ENCODE measurements at places on chromosomes 11 and 22.

DNA sequence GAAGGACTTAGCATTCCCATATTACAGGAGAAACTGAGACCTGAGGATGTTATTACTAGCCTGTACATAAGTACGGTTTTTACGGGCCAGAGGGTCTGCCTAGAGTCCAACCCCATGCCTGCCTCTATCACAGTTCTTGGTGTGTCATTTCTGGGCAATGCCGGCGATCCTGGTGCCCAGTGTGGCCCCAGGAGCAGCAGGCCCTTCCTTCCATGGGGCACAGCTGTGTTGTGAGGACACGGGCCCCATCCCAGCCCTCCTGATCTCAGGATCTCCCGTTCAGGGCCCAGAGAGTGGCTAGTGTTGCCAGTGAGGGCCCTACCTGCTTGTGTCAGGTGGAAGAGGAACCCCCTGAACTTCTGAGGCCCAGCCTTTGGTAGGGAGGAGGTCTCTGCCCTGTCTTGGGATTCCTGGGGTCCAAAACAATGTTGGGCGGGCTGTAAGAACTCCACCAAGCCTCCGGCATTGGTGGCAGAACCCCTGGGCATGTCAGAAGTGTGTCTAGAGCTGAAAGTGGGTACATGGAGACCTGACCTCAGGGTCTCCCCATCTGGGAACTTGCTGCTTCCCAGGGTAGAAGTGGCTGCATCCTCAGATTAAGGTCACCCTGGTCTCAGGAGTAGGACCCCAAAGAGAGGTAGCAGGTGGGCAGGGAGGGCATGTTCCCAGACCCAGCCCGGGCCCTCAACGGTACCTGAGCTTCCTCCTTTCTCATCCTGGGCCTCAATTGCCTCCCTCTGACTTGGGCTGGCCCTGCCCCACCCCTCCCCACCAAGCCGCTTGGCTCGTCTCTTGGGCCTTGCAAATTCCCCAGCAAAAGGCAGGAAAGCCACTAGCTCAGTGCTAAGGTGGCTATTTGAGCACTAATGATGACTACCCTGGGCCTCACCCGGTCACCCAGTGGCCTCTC, 74.6 kb upstream of the KCNQ1OT1 start:
- DNase-seq = peak; percentile 8

DNA sequence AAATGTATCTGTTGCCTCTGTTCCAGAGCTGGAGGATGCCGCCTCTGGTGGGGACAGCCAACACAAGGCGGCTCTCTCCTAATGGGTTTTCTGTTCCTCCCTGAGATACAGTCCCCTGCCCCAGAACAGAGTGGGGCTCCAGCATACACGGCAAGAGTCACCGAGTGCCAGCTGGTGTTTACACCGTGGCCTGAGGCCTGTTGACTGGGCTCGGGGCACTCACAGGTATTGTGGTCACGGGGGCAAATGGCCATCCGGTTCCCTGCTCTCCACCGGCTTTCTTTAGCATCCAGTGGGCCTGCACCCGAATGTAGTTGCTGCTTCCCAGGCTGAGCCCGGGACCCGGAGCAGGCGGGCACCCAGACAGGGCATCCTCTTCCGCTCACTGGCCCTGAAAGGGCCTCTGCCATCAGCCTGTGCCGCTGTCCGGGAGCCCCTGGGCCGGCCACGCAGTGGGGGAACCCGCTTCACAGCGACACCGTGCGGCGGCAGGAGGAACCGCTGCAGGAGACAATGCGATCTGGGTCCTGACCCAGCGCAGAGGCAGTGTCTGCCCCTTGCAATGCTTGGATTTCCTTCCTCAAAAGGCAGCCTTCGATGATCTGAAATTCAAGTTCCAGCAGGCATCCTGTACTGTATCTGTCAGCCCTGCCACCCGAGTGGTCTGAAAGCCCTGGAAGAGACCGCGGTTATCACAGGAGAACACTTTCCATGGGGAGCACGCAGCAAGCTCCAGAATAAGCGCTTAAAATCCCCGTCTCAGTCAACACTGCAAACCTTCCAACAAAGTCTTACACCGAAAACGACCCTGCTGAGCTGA, 859 bp upstream of the KRTAP5-5 start:
- DNase-seq = peak; percentile 95

GRCh38 chr22:37426706-37427134, 559 bp downstream of the ELFN2 start:
- no peak for DNase-seq

DNA sequence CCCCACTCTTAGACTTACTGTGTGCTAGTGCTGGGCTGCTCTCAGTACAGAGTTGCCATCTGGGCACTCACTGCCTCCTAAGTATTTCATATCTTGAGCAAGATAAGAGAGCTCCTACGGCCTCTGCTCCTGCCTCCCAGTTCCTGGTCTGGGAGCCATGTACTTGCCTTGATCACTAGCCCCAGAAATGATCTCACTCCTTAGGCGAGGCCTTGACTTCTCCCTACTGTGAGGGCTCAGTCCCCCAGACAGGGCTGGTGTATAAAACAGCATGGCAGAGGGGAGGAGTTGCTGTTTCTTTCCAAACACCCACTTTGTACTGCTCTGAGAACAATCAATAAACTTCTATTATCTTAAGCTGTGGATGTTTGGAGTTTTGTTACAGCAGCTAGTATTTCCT, 47.4 kb upstream of the TP53I11 start:
- no peak for DNase-seq

DNA sequence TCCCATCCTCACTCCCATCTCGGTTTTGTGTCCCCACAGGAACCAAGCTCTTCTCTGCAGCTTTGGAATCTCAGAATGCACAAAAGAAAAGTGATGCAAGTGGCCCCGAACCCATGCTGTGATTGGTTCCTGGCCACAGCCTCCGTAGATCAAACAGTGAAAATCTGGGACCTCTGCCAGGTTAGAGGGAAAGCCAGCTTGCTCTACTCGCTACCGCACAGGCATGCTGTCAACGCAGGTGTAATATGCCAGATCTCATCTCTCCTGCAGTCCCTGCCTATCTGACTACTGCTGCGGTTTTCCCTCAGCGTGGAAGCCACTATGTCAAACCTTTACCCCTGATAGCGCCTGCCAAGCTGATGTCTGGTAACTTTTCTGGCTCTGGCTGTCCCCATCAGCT, 200.5 kb upstream of the LRRC4C start:
- DNase-seq = no peak

All from iPS-NIHi11 (cell line).